ENCODE measurements at places on chromosomes 5 and 9.

DNA sequence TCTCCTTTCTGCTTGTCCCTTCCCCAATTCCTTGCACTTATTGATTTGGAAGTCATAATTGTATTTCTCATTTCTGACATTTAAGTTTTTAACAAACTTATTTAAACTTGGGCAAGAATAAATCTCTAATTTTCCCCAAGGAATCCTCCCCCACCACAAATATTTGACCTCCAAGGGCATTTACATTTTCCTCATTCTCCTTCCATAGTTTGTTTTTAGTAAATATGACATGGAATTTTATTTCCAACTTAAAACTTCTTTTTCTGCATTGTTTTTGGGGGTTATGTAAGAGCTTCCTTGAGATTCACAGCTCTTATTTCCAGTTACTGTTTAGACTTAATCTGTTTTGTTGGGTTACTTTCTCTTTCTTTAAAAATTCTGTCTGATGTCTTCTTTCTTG, 64.9 kb downstream of the ZNF618 start:
- DNase-seq, result no peak

DNA sequence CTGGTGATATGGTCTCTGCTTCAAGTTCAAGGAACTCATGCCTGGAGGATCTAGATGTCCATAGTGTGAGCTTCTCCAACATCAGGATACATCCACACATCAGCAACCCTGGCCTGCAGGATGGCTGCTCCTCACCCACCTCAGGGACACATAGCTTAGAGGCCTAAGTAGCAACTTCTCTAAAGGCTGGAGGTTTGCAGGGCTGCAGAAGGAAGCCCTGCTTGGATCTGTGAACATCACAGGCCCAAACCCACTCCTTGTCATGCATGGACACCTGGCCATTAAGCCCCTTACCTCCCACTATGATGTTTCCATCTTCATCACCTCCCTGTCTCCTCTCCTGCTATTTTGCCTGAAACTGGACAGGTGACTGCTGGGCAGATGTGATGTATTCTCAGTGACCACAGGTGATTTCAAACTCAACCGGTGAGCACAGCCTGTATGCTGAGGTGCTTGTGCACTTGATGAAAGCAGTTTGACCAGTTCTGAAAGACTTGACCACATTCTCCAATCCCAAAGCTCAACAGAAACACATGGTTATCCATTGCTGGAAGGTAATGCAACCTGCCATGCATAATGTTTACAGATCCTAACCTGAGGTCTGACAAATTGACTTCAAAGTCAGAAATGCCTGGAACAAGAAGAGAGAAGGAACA, 205.2 kb downstream of the FSTL4 start:
- DNase-seq, result no peak

DNA sequence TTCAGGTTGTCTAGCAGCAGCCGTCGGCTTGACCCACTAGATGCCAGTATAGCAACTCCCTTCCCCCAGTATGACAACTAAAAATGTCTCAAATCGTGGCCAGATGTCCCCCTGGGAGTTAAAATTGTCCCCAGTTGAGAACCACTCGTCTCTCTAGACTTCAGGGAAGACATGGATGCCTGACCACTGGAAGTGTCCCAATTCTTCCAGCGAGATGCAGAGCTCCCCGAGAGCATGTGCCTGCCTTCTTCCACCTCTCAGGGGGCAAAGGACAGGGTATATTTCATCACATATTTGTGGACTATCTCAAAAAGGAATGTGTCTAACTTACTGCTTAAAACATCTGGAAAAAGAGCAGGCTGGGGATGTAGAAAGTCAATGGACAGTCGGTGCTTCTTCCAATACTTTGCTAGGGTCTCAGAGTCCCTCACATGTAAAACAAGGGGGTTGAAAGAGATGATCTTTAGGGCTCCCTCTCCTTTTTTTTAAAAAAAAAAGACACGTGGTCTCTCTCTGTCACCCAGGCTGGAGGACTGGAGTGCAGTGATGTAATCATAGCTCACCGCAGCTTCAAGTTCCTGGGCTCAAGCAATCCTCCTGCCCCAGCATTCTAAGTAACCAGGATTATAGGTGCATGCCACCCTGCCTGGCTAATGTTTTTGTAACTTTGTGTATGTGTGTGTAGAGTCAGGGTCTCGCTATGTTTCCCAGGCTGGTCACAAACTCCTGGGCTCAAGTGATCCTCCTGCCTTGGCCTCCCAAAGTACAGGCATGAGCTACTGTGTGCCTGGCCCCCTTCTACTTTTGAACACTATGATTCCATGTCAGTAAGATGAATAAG, 190.6 kb downstream of the DAB2IP start:
- no peak for DNase-seq

- DNase-seq, result peak; percentile 95
Measured at GRCh38 chr5:146203011-146203871, at the start of gene RBM27. RBM27 (plus strand) TSS chr5:146203605; CDS start chr5:146203766, 161 bp downstream.

GRCh38 chr5:138096997-138097828, 13.4 kb downstream of the WNT8A start:
- no peak for DNase-seq

GRCh38 chr9:29740518-29740917, 2167.2 kb upstream of the C9orf72 start:
- DNase-seq, result no peak

DNA sequence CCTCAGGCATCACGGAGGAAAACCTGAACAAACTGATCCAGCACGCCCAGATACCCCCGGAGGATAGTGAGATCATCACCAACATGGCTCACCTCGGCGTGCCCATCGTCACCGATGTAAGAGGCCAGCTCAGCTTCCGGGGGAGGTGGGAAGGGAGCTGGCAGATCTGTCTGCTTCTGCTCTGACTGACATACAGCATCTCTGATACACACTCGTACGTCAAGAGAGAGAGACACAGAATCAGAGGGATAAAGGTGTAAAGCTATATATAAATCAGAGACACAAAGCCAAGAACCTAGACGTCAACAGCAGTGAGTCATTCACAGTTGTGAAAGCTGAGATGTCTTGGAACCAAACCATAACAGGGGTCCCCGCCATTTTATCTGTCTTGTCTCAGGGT, 30.1 kb upstream of the CFAP157 start:
- DNase-seq, result no peak

DNA sequence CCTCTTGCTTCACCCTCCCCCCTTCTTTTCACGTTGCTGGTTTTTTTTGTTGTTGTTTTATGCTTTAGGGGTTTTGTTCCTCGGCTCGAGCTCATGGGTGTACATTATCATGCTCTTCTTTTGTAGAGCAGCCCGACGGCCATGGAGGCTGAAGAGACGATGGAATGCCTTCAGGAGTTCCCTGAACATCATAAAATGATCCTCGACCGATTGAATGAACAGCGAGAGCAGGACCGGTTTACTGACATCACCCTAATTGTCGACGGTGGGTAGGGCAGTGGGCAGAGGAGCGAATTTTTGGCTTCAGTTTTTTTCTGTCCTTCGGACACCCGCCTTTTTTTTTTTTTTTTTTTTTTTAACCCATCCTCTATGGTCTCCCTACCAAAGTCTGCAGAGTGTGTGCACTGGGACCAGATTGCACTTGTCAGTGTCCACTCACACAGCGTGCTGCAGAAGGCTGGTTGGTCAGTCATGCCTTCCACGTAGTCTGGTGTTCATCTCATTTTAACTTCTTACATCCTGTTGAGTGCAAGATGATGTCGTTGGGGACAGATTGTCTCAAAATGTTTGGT, 1.3 kb downstream of the ZNF131 start:
- no peak for DNase-seq

GRCh38 chr9:105054491-105054890, 126.5 kb upstream of the ABCA1 start:
- no peak for DNase-seq

- DNase-seq, result no peak
Measured at GRCh38 chr5:135130261-135131215, 96.5 kb upstream of the PITX1 start.

DNA sequence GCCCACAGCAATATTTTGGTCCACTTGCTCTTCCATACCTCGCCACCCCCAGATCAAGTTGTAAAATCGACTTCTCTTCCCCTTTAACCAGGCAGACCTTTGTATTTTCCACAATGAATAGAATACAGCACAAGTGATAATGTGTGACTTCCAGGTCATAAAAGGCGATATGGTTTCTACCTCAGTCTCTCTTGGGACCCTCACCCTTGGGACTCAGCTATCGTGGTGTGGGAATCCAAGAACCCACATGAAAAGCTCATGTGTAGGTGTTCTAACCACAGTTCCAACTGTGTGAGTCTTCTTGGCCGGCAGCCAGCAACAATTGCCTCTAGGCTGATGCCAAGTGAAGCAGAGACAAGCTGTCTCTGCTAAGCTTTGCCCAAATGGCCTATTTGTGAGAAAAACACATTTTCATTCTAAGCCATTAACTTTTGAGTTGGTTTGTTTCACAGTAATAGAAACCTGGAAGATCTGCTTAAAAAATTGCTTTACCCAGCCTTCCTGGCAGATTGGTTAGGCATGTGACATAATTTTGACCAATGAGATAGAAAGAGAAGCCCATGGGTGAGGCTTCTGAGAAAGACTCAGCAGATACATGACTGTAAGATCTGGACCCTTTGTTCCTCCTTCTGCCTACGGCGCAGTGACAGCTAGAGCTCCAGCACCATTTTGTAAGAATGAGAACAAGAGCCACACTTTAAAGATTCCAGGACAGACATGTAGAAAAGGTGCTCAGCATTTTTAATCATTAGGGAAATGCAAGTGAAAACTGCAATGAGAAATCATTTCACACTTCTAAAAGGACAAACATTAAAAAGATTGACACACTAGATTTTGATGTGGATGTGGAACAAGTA, 18.3 kb upstream of the MLLT3 start:
- DNase-seq, result peak; percentile 59

GRCh38 chr5:4048398-4048797, 452.8 kb downstream of the IRX1 start:
- no peak for DNase-seq

GRCh38 chr5:134891473-134891872, 13.5 kb upstream of the PCBD2 start:
- DNase-seq, result no peak

DNA sequence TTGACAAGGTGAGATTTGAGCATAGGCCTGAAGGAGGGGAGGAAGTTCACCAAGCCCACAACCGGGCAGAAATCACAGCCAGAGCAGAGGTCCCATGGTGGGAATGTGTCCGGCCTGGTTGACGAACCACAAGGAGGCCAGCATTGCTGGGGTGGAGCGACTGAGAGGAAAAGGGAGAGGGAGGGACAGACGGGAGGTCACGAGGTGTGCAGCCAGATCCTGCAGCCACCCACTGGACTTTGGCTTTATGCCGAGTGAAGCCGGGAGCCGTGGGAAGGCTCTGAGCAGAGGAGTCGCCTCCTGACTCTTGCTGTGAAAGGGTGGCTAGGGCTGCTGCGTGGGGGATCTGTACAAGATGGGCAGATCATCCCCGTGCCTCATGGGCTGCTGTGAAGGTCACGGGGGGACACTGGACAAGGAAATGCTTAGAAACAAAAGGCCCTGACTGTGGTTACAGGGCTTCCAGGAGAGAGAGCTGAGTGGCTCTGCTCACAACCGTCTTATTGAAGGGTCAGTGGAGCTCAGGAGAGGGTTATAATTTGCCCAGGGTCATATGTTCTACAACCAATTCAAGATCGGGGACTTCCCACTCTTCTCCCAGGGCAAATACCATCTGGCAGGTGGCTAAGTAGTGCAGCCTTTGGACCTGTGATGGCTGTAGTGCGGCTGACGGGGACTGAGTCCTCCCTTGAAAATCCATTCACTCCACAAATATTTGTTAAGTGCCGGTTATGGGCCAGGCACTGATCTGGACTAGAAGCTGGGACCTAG, 15.6 kb upstream of the CD74 start:
- DNase-seq, result no peak

GRCh38 chr5:2334719-2335118, 416.8 kb downstream of the IRX2 start:
- no peak for DNase-seq

DNA sequence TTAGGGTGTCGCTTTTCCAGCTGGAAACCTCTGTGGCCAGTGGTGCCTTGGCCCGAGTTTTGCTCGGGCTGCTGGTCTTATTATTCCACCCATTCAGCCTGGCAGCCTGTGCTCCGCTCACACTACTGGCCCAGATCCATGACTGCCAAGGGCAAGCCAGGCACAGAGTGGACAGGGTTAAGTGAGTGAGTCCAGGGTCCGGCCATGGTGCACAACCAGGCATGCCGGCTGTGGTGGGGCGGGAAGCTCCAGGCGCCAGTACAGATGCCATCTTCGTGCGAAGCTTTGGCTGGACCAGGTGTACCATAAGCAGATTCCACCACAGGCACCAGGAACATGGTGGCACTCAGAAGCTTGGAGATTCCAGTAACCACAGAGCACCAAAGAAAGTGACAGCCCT, 580.2 kb upstream of the FAM174A start:
- no peak for DNase-seq

DNA sequence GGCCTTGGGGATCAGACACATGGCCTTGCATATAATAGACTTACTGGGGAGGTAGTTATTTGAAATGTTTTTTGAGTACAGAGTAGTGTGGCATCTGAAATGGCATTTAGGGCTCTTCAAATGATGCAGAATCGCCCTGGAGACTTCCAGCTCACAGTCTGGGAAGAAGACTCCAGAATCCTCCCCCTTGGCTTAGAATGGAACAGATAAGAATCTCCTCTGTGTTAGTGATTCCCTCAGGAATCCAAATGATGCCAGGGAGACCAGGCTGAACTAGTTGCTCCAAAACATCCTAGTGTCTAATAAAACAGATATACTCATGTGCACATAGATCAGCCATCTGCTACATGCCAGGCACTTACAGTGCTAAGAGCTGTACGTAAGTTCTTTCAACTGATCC, 38.6 kb upstream of the SMC5 start:
- DNase-seq, result no peak

DNA sequence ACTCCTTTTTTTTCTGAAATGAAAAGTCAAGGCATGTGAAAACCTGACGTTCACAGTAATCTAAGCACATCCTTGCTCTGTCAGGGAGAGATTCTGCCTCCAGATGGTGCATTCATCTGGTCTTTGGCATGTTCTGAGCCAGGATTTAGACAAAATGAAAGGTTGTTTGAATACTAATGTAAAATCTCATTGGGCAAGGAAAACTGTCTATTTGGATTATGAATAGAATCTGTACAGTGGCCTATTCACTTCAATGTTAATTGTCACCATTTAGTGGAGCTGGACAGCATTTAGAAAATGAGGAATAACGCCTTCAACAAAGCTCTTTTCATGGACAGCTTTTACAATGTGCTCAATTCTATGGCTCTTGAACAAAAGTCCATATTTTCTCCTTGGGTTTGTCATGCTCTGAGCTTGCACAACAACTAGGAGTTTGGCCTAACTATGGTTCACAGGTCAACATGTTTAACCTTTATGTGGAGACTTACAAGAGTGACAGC, 28.9 kb downstream of the ARHGEF28 start:
- DNase-seq, result no peak

DNA sequence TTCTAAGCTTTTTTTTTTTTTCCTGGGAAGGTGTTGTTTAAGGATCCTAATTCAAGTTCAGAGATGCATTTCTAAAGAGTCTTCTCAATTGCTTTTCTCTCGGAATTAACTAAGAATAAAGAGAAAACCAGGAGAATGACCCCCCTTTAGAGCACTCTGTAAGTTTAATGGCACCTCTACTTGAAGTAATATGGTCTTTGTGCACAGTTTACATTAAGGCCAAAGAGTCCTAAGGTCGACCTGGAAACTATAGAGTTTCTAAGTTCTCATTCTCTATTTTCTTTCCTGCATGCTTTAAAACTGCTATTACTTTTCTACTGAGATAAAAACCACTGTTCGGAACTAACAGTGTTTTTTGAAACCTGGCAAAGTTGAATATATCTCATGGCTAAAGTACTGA, 923.1 kb upstream of the CDH10 start:
- no peak for DNase-seq

Measured in activated naive CD4-positive, alpha-beta T cell (primary cell).